KG1 (cell line): ENCODE measurements at places on chromosomes 7 and 10.
A peak's percentile ranks its signal among the peaks of the same experiment; 100 is the strongest.

DNA sequence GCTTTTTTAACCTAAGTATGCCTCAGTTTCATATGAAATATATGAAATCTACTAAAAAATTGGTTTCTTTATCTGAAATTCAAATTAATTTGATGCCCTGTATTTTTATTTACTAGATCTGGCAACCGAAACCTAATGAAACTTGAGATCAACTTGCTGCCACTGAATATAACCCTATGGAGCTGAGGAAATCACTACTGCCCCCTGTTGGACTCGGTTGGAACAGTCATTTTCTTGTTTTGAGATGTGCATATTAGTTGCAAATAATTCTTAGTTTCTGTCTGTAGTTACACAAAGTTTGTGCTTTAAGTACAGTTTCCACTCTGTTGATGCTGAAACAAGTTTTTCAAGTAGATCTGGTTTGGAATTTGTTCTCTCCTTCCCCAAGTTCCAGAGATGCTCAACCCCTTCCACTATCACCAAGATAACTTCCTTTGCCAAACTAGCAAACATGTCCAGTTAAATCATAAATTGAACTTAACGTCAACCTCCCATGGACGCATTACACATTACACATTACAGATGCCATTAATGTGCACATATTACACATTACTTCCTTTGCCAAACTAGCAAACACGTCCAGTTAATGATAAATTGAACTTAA is 22.2 kb upstream of the EXOC4 start:
- peak; percentile 2 for DNase-seq

- DNase-seq = no peak
Measured at GRCh38 chr10:126147866-126148587, 240.2 kb downstream of the ADAM12 start.

DNA sequence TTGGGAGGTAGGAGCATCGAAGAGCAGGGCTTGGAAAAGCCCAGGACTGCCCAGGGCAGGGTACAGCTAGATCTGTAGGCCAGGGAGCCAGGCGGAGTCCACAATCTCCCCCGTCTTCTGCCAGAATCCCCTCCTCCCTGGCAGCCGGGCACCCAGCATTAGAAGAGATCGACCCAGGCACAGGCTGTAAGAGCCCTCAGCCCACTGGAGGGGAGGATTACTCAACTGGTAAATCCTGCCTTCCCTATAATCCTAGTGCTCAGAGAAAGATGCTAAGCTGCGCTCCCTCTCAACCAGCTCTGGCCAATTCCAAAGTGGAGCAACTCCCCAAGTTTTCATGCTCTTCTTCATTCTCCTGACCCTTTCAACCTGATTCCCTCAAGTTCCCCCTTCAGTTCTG is 3.2 kb downstream of the SPOCK2 start:
- DNase-seq = no peak

GRCh38 chr10:110007161-110007700 is 553 bp upstream of the ADD3 start:
- DNase-seq = no peak

DNA sequence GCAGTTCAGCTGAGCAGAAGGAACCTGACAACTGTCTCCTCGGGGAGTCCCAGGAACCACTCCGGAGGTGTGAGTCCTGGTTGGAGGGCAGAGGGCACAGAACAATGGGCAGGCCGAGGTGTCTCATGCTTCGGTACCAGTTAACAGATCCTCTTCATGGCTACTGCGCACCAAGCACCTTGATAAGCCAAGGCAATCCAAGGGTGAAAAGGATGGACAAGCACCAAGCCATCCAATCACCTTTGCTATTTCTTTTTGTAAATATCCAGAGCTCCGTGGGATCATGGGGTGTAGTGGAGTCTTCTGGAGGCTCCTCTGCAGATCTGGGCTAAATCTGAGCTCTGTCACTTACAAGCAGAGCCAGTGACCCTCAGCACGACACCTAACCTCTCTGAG is 233.5 kb downstream of the WDR11 start:
- DNase-seq = no peak

DNA sequence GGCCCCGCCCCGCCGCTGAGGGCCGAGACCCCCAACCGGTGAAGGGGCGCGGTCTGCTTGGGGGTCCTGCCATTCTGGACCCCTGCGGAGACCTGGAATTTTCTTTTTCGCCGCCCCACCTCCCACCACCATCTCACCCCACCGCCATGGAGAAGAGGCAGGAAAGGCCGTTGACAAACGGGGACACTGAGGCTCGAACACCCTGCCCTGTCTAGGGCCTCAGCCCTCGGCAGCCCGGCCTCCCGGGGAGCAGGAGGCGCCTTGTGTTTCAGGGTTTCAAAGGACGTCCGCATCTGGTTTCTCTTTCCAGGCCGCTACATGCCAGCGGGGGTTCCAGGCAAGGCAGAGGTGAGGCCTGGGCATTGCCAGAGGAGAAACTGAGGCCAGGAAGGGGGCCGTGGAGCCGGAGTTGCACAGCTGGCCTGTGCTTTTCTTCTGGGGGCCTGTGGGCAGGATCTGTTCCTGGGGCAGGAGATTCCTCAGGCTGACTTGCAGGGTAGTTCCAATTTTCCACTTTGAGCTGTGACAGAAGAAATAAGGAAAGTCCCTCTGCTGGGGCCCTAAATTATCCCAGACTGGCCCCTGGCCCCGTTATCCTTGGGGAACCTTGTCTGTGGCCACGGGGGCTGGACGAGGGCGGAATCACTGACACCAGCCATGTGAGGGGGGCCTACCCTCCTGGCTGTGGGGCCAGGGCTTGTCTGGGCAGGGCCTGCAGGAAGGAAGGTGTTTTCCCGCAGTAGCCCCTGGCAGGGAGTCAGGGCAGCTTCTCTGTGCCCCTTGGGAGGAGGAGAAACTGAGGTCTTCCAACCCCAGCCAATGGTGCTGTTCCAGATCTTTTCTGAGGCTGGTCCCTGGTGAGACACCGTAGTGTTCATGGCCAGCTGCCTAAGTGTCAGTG is 900 bp upstream of the MICALL2 start:
- no peak for DNase-seq

GRCh38 chr7:98488167-98488566 is 87.3 kb upstream of the BAIAP2L1 start:
- no peak for DNase-seq

GRCh38 chr7:157125376-157126223 is 13.1 kb upstream of the UBE3C start:
- DNase-seq = no peak

DNA sequence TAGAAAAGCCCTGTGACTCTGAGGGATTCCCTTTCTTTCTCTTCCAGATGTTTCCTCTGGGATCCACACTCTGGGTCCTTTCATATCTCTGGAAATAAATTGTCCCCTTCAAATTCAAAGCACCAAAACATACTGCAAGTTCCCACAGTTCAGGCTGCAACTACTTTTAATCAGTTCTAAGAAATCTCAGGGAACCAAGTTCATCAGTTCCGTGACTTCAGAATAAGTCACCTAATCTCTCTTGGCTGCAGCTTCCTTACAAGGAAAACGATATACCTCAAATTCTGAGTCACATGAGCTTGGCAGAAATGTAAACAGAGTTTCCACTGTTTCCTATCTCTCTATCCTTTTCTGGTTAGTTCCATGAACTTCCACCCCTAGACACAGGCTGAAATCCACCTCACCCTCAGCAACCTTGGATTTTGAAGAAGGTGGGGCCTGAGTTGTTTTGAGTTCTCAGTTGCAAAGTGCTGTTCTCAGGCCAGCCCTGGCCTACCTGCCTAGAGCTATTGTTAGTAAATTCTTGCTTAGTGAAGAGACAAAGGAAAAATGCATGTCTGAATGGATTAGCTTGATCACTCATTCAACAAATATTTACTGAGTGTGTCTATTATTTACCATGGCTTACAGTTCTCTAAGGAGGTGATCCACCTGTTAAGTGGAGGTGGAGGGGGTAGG is 59.3 kb upstream of the IL6 start:
- no peak for DNase-seq
